Activated T-cell treated with anti-CD3 and anti-CD28 coated beads for 4 hours (primary cell): ENCODE measurements at places on chromosomes 4 and X.

DNA sequence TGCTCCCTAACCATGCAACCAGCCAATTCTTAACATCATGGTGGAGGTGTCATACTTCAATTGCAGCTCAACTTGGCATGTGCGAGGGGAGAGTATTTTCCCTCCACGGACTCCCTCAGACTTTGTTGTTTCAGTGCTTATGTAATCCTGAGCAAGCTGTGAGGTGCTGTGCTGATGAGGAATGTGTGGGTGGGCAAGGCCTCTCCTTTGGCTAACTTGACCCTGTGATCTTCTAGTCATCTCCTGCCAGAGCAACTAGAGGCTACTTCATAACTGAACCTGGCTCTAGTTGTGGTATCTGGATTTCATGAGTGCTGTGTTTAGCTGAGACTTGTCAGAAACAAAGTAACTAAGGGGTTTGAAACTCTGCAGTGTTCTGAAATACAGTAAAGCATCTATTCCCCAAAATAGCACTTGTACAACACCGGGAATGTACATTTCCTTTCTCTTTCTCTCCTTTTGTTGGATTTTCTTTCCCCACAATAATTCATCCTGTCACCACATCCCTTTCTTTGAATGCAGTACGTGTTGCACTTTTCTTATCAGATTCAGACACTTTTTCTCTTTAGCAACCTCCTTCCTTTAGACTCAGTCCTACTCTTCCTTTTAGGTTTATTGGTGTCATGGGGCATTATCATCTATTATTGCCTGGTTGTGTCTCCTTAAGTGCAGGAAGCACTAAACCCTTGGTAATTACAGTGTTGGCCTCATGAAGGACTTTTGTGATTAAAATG, 415.2 kb upstream of the NR3C2 start:
- DNase-seq, result no peak

GRCh38 chrX:97126020-97126419, 242.3 kb downstream of the RPA4 start:
- no peak for DNase-seq

DNA sequence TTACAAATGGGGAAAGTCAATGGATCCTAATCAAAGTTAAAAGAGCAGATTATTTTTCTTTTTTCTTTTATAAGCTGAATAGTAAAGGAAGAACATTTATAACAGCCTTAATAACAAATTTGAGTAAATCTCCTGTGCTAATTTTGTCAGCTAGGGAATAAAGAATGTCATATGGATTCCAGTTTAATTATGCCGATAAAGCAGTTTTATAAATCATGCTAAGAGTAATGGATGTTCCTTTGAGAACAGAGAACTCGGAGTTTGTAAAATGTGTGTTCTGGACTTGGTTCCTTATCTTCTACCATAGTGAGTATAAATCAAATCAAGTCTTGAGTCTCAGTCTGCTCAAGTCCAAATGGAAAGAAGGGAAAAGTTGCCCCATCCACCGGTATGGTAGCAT, 180.3 kb upstream of the FTHL17 start:
- DNase-seq, result no peak

- peak; percentile 4 for DNase-seq
Observed at GRCh38 chr4:183097231-183098018, 1.6 kb upstream of the WWC2 start.

GRCh38 chr4:24980064-24980690, 50.6 kb downstream of the LGI2 start:
- DNase-seq, result peak; percentile 24
